ENCODE measurements at places on chromosomes 7 and 10. TPM values are rescaled to one million over a fixed set of nuclear protein-coding genes. Genes with fewer than 3 reads are reported as not detected.

Gene TMEM72
- total RNA-seq, result not detected

DNA sequence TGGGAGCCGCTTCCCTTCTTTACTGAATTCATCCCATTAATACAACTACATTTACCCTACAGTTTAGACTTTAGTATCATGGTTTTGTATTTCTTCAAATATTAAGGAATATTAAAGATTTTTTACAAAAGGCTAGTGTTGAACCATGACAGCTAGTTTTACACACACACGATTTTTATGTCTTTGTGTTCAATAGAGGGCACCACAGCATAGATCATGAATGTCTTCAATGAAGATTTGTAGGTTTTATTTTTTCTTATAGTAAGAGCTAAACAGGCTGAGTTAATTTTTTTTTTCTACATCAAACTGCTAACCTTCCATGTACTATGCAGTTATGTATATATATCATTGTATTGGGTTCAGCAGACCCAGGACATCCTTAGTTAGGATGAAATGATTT is 76.9 kb downstream of the SNX10 start:
- H3K27me3 ChIP-seq, result no peaks in the 10 kb centered on the region
- DNase-seq, result no peak
- no peak overlapping the region for H3K4me3 ChIP-seq

Gene STEAP2
- total RNA-seq, result 6.7 TPM

DNA sequence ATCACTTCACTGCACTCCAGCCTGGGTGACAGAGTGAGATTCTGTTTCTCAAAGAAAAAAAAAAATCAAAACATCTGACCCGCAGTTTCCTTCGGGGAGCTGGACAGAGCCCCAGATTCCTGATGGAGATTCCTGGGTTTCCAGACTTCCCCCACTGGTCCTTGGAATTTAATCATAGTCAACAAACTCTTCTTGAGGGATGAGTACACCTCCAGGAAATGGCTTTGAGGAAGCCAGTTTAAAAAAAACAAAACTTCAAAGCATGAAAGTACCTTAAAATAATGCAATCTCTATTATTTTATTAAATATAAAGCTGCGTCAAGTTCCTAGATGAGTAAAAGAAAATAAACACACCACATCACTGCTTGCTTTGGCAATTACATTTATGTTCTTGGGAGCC is 1.2 kb upstream of the MAD1L1 start:
- H3K27me3 ChIP-seq, result no peaks in the 10 kb centered on the region
- peak overlapping the region; percentile 95 for H3K4me3 ChIP-seq
- no peak for DNase-seq
- peaks cover 58% of the 10 kb centered on the region for H3K36me3 ChIP-seq

Gene PEX1
- 21.8 TPM for total RNA-seq

DNA sequence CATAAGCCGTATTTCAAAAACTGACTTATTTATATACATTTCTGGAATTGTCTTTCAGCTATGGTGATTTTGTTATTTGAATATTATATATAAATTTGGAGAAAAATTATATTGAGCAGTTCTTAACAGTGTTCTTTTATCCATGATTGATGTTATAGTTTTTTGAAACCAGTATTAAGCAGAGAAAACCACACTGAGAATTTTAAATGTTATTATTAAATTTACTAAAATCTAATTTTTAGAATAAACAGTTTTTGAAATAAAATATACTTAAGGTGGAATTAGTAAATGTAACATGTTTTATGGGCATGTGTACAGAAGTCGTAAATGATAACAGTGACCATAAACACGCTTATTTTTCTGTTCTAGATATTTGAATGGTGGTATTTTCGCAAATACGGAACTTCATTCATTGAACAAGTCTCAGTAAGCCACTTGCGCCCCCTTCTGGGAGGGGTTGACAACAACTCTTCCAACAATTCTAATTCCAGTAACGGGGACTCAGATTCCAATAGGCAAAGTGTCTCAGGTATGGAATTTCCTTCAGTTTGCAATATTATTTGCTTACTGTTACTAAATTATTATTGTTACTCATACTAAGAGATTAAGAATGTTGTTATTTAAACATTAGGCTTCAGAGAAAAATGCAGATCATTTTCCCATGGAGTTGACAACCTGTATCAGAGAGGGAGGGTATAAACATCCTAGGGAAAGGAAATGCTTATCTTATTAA is 166.1 kb downstream of the ST7 start:
- peak; percentile 58 for DNase-seq
- H3K27ac ChIP-seq, result no peak overlapping the region
- H3K27me3 ChIP-seq, result no peaks in the 10 kb centered on the region

Gene MNX1
- total RNA-seq, result 0.20 TPM

DNA sequence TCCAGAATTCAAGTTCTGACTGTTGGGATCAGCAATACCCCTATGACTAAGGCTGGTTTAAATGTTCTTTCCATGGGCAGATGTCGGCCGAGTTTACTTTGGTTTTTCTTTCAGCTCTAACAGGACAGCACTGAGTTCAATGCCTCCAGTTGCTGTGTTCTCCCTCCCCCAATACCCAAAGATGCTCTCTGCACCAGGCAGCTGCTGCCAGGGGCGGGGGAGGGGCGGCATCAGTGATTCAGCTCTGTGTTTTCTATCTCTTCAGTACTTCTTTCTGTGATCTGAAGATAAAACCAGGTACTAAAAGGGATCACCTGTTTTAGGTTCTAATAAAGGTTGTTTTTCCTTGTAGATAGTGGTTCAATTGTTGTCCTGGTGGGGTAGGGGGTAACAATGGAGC is 576.7 kb upstream of the POT1 start:
- no peaks in the 10 kb centered on the region for H3K27me3 ChIP-seq
- no peaks in the 10 kb centered on the region for H3K36me3 ChIP-seq
- no peak overlapping the region for H3K27ac ChIP-seq

- H3K4me1 ChIP-seq, result no peaks in the 10 kb centered on the region
- no peak overlapping the region for H3K27ac ChIP-seq
- no peaks in the 10 kb centered on the region for H3K36me3 ChIP-seq
Observed at GRCh38 chr7:150998341-150998740, 7.5 kb downstream of the NOS3 start.

Gene FAM131B
- 18.5 TPM for total RNA-seq

DNA sequence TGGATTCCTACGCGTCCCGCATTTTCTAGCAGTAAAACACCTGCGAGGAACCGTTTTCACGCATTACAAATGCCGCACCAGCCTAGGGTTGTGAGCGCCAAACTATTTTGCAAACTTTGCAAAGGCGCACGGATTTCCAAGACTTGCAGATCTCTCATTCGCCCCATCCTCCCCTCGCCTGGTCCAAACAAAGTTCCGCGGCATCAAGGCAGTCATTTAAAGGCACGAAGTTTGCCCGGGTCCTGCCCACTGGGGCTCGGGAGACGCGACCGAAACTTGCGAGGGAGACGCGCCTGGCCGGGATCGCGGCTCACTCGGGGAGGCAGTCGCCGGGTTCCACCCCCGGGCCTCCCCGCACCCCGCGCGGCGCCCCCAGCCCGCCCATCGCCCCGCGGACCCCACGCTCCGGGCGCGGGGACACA is 613 bp downstream of the USP6NL start:
- H3K4me1 ChIP-seq, result peaks cover 9% of the 10 kb centered on the region
- H3K36me3 ChIP-seq, result peaks cover 1% of the 10 kb centered on the region
- DNase-seq, result peak; percentile 35
- H3K4me3 ChIP-seq, result peak overlapping the region; percentile 92
- peak overlapping the region; percentile 79 for H3K27ac ChIP-seq

DNA sequence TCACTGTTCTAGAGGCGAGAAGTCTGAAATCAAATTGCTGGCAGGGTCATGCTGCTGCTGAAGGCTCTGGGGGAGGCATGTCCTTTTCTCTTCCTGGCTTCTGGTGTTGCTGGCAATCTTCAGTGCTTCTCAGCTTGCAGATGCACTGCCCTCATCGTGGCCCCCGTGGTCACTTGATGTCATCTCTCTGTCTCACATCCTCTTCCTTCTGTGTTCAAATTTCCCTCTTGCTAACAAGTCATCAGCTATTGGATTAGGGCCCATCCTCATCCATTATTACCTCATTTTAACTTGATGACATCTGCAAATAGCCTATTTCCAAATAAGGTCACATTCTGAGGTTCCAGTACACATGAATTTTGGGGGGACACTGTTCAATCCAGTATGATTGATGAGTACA is 36.6 kb upstream of the SRGN start:
- no peaks in the 10 kb centered on the region for H3K27me3 ChIP-seq
- H3K4me1 ChIP-seq, result no peaks in the 10 kb centered on the region
- H3K4me3 ChIP-seq, result no peak overlapping the region
- no peaks in the 10 kb centered on the region for H3K36me3 ChIP-seq
- H3K27ac ChIP-seq, result no peak overlapping the region
- DNase-seq, result no peak

- H3K4me3 ChIP-seq, result no peak overlapping the region
- H3K27me3 ChIP-seq, result no peaks in the 10 kb centered on the region
- no peak overlapping the region for H3K27ac ChIP-seq
- no peak for DNase-seq
Observed at GRCh38 chr7:132545756-132546155, 30.5 kb downstream of the PLXNA4 start.

DNA sequence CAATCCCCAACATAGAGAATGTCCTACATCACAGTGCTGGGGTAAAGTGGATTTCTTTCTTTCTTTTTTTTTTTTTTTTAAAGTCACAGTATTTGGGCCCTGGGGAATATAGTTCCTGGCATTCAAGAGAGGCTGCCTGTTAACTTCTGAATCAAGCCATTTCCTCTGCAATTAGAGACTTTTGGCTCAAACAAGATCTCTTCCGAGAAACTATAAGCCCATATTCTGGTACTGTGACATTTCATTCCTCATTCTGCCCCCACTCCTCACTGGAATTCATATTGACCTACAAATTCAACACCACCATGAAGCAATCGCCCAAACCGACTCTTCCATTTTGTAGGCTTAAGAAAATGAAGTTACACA is 187.4 kb downstream of the PHTF2 start:
- no peaks in the 10 kb centered on the region for H3K36me3 ChIP-seq
- no peak overlapping the region for H3K4me3 ChIP-seq
- H3K4me1 ChIP-seq, result no peaks in the 10 kb centered on the region

- peak; percentile 6 for DNase-seq
- H3K27me3 ChIP-seq, result no peaks in the 10 kb centered on the region
- no peaks in the 10 kb centered on the region for H3K36me3 ChIP-seq
- no peaks in the 10 kb centered on the region for H3K4me1 ChIP-seq
- H3K4me3 ChIP-seq, result no peak overlapping the region
- no peak overlapping the region for H3K27ac ChIP-seq
Observed at GRCh38 chr7:159078911-159079270, 65.8 kb downstream of the VIPR2 start.

GRCh38 chr7:93320887-93321286 is 88.7 kb downstream of the VPS50 start:
- H3K27ac ChIP-seq, result no peak overlapping the region
- peaks cover 7% of the 10 kb centered on the region for H3K36me3 ChIP-seq
- H3K4me3 ChIP-seq, result no peak overlapping the region
- H3K4me1 ChIP-seq, result no peaks in the 10 kb centered on the region
- no peaks in the 10 kb centered on the region for H3K27me3 ChIP-seq

DNA sequence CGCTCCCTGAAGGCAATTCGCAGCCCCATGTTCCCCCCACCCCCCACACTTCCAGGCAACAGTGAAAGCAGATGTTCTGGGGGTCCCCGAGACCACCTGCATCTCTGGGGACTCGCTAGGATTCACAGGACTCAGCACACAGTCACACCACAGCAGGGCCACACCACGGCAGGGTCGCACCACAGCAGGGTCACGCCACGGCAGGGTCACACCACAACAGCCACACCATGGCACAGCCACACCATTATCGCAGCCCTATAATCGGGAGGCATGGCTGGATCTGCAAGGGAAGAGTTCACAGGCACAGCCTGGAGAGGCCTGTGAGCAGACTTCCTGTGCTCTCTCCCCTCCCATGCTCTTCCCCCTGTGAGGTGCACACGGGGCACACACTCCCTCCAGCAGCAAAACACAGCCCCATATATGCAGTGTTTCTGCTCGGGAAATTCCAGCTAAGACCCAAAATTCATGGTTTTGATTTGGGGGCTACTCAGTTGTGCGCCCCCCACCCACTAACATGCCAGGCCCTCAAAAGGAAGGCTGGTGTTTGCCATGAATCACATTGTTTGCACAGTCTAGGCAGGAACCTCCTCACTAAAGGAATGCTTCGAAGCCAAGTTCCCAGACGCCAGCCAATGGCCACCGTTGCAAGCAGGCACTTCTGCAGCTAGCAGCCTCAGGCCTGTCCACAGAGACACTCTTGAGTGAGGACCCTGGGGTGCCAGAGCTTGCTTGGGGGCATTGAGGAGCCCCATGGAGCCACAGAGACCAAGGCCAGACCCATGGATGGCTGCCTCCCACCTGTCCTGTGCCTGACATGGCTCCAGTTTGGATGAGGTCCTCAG is 7.0 kb upstream of the DPYSL4 start:
- H3K27ac ChIP-seq, result no peak overlapping the region
- H3K36me3 ChIP-seq, result no peaks in the 10 kb centered on the region
- H3K4me3 ChIP-seq, result no peak overlapping the region
- H3K4me1 ChIP-seq, result no peaks in the 10 kb centered on the region

DNA sequence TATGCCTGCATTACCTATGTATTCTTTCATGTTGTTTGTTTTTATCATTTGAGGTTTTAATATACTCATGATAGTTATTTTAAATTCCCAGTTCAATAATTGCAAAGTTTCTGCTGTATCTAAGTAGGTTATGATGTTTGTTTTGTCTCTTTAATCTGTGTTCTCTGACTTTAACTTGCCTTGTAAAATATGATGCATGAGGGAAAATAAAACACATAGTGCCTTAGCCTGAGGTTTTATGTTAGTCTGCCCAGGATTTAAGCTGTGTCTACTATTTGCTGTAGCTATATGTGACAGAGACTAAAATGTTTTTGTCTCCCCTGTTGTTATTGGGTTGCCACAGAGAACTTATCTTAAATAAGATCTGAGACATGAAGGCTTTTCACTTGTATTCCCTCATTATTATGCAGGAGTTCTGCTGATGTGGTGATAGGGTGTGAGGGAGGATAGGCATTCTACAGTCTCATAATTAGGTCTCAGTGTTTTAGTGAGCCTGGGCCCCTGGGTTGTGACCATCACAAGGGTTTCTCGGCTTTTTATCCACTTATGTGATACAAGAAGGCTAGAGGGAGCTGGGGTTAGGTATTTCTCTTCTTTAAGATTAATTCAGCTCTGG is 582.5 kb downstream of the CNTNAP2 start:
- no peaks in the 10 kb centered on the region for H3K27me3 ChIP-seq
- DNase-seq, result no peak
- H3K4me1 ChIP-seq, result no peaks in the 10 kb centered on the region
- H3K27ac ChIP-seq, result no peak overlapping the region

DNA sequence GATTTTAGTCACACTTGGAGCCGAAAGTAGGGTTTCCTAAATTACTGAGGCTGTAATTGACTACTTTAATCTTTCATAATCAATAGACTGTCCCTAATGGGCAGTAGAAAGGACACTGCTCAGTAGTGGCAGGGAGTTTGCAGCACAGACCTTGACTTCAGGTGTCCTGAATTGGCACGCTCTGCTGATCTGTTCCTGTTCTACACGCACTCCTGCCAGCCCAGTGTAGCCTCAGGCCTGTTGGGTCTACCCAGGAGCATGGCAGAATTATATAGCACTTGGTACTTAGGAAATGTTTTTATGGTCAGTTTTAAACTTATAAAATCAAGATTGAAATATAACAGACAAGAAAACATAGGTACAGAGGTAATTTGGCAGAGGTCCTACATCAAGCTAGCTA is 9.0 kb downstream of the EIF4H start:
- peaks cover 16% of the 10 kb centered on the region for H3K36me3 ChIP-seq
- no peak for DNase-seq
- H3K27ac ChIP-seq, result no peak overlapping the region

Gene FKBP6
- not detected for total RNA-seq

Gene GIMAP4
- total RNA-seq, result not detected

Gene PGAM2
- 8.7 TPM for total RNA-seq

All from H9 (cell line).